ENCODE measurements at places on chromosomes 5 and 9.
A peak's percentile ranks its signal among the peaks of the same experiment; 100 is the strongest.

GRCh38 chr5:74433255-74433895 lies 207.2 kb downstream of the ENC1 start:
- peak; percentile 5 for DNase-seq

GRCh38 chr5:158406884-158407823 lies 548.2 kb upstream of the CLINT1 start:
- no peak for DNase-seq

GRCh38 chr5:20113031-20113715 lies 125.2 kb upstream of the CDH18 start:
- DNase-seq, result no peak

GRCh38 chr5:171371326-171371725 lies 16.3 kb upstream of the NPM1 start:
- DNase-seq, result no peak

- no peak for DNase-seq
Measured at GRCh38 chr9:70616228-70616990, 202.0 kb upstream of the KLF9 start.

DNA sequence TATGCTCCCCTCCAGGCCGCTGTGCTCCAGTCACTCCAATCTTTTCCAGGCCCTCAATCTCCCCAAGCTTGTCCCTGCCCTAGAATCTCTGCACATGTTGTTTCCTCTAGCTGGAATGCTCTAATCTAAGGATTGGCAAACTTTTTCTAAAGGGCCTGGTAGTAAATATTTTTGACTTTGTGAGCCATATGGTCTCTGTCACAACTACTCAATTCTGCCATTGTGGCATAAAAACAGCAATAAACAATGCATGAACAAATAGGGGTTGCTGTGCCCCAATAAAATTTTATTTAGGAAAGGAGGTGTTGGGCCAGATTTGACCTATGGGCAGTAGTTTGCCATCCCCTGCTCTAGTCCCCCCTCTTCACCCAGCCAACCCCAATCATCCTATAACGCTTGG lies 150.5 kb upstream of the LRRTM2 start:
- DNase-seq, result no peak

- DNase-seq, result no peak
Measured at GRCh38 chr9:130823435-130823834, 11.6 kb upstream of the ABL1 start.

- DNase-seq, result no peak
Measured at GRCh38 chr5:33470544-33470943, 29.8 kb downstream of the TARS1 start.

GRCh38 chr5:97838214-97838613 lies 655.2 kb upstream of the RIOK2 start:
- no peak for DNase-seq

DNA sequence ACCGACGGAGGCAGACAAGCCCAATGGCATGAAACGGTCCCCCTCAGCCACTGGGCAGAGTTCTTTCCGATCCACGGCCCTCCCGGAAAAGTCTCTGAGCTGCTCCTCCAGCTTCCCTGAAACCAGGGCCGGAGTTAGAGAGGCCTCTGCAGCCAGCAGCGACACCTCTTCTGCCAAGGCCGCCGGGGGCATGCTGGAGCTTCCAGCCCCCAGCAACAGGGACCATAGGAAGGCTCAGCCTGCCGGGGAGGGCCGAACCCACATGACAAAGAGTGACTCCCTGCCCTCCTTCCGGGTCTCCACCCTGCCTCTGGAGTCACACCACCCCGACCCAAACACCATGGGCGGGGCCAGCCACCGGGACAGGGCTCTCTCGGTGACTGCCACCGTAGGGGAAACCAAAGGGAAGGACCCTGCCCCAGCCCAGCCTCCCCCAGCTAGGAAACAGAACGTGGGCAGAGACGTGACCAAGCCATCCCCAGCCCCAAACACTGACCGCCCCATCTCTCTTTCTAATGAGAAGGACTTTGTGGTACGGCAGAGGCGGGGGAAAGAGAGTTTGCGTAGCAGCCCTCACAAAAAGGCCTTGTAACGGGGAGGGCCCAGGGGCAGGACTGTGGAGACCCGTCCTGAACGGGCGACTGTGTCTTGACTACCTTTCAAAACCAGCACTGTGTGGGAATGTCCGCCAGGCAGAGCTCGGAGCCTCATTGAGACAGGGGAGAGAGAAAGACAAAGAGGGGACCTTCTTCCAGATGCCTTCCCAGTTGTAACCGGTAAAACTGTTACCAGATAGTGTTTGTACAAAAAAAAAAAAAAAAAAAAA lies 29.9 kb downstream of the CD180 start:
- peak; percentile 60 for DNase-seq

DNA sequence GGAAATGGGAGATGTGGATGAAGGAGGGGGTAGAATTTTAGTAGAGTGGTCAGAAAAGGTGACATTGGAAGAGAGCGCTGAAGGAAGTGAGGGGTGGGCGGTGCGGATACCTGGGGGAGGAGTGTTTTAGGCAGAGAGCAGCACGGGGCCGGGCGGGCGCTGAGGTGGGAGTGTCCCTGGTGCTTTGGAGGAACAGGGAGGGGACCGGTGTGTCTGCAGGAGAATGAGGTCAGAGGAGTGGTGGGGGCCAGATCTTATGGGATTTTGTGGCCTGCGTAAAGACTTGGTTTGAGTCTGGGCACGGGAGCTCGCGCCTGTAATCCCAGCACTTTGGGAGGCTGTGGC lies 5.8 kb upstream of the PSD2 start:
- no peak for DNase-seq

DNA sequence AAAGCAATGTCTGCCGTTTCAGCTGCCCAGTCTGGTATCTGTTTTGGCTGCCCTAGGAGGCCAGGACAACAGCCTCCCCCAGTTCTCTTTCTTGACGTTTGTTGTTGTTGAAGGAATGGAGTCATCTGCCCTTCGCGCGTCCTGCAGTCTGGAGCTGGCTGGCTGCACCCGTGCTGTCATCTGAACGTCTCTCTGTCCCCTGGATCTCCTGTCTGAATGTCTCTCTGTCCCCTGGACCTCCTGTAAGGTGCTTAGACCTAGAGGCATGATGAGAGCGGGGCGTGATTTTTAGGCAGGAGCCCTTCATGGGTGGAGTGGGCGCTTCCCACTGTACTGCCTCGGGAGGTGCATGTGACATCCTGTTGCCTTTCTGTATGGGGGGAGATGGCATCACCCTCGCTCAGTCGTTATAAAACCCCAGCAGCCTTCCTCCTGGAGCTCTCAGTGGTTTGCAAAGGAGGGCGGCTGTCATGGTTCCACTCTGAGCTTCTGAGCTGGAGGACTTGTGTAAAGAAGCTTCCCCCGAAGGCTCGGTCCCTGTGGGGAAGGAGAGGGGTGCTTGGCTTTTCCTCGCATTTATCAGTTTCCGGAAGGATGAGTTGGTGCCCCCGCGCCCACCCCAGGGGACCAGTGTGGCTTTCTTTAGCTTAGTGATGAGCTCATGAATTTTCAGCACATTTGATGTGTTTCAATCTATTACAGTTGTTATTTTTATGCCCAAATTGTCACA lies 49.8 kb upstream of the OLFM1 start:
- no peak for DNase-seq

DNA sequence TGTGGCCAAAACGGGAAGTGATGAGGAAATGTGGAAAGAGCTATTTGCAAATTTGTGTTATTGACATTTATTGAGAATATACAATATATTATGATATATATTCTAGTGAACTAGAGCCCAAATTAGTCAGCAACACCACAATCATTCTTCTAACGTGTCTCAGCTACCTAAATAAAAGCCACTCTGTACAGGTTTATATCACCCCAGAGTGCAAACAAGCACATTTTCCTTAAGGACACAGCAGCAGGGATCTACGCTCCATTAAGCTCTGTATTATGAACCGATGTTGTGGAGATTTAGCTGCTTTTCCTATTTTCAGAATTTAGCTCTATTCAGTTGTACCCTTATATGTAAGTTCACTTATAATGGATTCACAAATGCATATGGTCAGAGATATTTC lies 77.9 kb downstream of the CDH18 start:
- DNase-seq, result no peak

DNA sequence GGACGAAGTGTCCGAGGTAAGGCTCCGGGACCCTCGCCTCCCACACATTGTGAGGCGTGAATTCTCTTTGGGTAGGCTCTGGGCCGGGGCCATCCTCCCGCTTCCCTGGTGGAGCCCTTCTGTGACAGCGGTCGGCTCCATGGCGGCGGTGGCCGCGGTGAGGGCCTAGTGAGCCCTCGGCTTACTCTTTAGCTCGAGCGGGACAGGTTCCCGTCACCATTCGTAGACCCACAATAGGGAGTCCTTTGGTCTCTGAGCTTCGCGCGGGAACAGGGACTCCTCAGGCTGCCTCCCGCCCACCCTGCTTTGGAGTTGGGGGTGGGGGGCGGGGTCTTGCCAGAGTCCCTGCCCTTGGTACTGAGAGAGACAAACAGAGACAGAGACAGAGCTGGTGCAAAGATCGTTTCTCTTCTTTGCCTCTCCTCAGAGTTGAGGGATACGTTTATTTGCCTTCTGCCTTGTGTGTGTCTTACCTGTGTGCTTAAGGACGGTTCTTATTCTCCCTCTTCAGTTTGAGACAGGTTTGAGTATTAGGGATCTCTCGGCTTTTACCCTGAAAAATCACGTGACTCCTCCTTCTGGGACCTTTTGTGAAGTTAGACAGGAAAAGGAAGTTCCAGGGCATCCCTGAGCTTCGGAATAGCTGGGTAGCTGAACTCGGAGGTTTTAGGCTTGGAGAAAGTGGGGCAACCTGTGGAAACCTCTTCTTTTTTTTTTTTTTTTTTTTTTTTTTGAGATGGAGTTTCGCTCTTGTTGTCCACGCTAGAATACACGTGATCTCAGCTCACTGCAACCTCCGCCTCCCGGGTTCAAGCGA lies 833 bp downstream of the ANKHD1 start:
- DNase-seq, result peak; percentile 21

- DNase-seq, result no peak
Measured at GRCh38 chr9:125701351-125701750, 5.7 kb downstream of the MAPKAP1 start.

DNA sequence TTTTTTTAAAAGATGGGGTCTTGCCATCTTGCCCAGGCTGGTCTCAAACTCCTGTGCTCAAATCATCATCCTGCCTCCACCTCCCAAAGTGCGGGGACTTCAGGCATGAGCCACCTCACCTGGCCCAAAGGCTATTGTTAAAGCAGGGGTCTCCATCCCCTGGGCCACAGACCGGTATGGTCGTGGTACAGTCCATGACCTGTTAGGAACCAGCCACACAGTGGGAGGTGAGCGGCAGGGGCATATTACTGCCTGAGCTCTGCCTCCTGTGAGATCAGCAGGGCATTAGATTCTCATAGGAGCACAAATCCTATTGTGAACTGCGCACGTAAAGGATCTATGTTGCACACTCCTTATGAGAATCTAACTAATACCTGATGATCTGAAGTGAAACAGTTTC lies 7.3 kb upstream of the NOL6 start:
- no peak for DNase-seq

GRCh38 chr5:44691802-44692201 lies 116.9 kb upstream of the MRPS30 start:
- DNase-seq, result no peak

GRCh38 chr9:79236466-79236865 lies 335.3 kb upstream of the TLE4 start:
- no peak for DNase-seq

DNA sequence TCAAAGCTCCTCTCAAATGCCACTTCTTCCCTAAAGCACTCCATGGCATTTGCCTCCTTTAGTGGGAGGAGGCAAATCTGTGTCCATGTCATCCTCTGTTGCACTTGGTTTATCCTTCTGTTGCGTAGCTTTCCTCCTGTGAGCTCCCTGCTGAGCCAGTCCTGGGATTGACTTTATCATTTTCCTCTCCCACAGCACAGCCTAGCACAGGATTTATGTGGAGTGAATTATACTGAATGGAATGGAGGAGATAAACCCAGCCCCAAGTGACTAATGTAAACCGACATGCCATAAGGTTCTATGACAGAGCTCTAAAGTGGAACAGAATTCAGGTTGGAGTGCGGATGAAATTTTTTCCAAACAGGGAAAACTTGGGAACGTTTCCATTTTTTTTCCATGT lies 26.4 kb upstream of the TOMM5 start:
- DNase-seq, result no peak

DNA sequence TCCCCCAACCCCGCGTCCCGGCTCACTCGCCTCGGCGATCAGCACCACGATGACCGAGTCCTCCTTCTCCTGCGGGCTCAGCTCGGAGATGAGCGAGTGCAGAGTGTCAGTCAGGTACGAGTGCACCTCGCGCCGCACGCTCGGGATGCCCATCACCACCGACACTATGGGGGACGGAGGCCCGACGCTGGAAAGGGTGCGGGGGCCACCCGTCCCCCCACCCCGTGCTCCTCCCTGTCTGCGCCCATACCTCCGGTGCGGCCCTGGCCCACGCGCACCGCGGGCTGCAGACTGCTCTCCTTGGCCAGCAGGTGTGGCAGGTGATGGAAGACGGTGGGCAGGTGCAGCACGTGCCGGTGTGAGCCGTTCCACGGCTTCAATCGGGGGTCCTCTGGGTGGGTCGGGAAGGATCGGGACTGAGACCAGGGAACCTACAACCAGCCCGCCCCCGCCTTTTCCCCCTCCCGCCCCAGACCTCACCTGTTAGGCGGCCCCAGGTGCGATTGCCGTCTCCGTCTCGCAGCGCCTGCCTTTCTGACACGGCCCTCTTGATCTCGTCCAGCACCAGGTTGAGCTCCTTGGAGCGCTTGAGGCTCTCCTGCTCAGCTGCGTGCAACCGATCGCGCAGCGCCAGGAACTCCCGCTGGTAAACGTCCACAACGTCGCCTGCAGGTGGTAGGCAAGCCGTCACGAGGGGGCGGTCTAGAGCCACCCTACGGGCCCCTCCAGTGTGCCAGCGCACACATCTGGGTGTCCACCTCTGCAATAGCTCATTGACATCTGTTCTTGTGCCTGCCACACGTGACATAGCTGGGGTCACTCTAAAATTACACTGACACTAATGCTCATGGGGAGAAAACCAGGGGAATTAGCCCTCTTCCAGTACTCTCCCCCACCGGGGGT lies 5.1 kb downstream of the MGAT4B start:
- peak; percentile 86 for DNase-seq

GRCh38 chr9:17988489-17988888 lies 409.6 kb downstream of the SH3GL2 start:
- DNase-seq, result no peak

- DNase-seq, result no peak
Measured at GRCh38 chr9:134378901-134379338, 52.7 kb downstream of the RXRA start.

DNA sequence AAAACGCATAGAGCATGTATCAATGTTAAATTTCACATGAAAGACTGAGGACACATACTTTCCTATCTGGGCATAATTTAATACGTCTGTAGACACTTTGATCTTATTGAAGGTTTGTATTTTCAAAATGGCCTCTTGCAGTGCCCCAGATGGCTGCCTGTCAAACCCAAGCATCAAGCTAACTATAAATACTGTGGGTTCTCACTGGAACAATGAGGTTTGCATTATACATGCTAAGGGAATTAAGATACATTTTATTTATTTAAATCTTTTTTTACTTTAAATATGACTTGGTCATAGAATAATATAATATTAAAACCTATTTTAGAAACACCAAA lies 702.9 kb upstream of the GRAMD2B start:
- DNase-seq, result no peak

- DNase-seq, result no peak
Measured at GRCh38 chr5:108315829-108316228, 66.1 kb downstream of the FBXL17 start.

Measured in GM12891 (cell line).